Ureter (tissue), 1 donor: ENCODE measurements at places on chromosomes 6 and 20.

DNA sequence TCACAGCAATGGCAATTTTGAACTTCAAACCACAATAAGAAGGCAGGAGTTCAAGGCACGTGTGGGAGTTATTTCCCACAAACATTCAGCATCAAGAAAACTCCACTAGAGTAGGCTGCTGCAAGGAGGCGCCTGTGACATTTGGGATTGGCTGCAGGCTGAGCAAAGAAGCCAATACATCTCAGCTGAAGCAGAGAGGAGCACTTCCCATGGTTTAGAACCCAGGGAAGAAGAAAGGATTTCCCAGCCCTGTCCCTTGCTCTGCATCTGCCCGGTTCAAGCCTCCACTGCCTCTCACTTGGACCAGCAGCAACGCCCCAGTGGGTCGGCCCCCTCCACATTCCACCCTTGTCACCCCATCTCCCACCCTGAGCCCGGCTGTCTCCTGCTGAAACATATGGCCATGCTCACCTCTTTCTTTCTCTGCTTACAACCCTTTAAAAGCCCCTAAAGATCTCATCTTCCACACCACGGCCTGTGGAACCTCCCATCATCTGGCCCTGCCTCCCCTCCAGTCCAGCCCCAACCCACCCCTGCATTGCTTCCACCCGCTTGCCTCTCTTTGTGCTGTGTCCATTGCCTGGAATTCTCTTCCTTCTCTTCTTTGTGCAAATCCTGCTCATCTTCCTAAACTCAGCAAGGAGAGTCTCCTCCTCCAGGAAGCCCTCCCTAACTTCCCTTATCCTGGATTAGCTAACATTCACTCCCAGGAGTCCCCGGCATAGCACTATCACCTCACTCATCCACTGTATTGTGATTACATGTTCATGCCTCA, 128.3 kb downstream of the ANKRD60 start:
- no peak for DNase-seq

DNA sequence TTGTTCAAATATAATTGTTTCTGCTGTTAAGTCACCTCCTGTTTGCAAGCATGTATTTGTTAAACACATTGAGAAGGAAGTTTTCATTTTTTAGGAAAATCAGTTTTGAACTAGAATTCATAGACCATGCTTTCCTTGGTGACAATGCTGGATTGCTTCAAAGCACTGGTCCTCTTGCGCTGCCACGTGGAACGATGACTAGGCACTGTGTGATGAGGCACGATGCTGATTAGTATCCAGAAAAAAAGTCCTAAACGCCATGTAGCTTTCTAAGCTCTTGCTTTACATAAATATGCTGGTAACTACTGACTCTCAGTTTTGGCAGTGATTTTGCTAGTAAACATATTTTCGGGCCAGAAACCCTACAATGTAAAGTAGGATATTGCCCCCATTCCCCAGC, 11.1 kb upstream of the EXOC2 start:
- no peak for DNase-seq

GRCh38 chr20:43570496-43570895, 11.7 kb downstream of the SGK2 start:
- no peak for DNase-seq

DNA sequence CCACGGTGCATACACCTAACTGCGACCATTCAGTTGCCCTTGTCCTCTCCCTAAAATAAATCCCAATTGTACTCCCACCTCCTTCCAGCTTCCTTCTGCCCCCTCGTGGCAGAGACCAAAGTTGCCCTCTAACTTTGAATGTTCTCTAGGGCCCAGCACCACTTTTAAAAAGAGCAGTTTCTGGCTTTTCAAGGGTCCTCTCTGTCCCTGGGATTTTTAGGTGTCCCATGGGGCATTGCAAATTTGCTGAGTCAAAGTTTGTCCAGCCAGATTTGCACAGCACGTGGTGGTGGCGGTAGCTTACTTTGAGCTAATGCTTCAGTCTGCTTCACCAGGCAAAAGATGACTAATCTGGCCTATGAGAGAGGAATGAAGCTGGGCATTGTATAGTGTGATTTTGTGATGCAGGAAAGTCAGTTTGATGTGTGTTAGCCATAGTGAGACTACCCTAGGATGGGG, 100.2 kb downstream of the PERP start:
- DNase-seq: no peak

DNA sequence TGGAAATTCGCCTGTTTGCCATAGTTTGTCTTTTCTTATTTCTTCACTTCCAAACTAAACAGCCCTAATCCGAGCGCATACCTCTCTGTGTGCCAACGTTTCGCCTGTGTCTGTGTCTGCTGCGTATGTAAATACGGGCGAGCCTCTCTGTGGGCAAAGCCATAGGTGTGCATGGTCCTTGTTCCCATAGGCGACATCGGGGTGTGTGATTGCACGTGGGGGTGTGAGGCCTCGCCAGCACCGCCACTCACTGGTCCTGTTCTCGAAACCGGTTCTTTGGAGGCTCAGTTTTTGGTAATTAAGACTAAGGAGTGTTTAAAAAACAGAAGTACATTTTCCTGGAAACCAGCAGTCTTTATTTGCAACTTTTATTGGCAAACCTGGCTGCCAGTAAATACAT, 6.0 kb upstream of the FOXC1 start:
- no peak for DNase-seq

GRCh38 chr6:111829998-111830397, 43.3 kb downstream of the FYN start:
- DNase-seq: no peak

DNA sequence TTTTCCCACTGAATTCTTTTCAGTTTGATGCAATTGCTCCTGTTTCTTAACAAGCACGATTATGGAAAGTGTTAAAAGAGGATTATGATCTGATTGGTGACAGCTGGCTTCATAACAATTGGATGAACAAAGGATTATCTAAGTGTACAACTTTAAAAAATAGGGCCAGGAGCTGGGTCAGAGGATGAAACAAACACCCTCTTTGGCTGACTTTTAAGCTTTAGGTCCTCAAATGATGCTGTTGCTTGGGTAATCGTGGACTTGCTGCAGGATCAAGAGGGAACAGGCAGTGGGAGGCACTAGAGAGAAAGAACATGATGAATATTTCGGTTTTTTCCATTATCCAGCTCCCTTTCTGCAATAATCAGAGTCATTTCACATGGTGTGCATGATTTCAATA, 35.5 kb upstream of the TMX4 start:
- no peak for DNase-seq

GRCh38 chr6:148854992-148855391, 108.2 kb downstream of the UST start:
- no peak for DNase-seq

GRCh38 chr6:155782320-155782731, 326.7 kb upstream of the NOX3 start:
- peak; percentile 45 for DNase-seq

- no peak for DNase-seq
Observed at GRCh38 chr6:131125431-131125830, 9.8 kb upstream of the AKAP7 start.

DNA sequence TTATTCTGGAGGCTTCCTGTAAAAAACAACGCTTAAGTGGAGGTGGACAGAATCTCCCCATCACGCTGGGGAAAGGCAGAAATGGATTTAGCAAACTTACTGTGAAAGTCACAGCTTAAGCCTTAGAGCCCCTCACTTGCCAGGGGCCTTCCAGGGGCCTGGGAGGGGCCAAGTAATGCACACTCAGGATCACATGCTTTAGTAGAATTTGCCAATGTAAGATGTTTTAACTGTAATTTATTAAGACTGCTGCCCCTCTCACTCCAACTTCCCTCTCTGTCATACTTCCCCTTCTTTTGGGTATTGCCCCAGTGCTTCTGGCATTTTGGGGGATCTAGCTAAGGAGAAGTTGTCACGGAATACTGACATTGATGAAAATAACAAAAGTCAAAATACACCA, 12.6 kb upstream of the ADA start:
- DNase-seq: no peak

DNA sequence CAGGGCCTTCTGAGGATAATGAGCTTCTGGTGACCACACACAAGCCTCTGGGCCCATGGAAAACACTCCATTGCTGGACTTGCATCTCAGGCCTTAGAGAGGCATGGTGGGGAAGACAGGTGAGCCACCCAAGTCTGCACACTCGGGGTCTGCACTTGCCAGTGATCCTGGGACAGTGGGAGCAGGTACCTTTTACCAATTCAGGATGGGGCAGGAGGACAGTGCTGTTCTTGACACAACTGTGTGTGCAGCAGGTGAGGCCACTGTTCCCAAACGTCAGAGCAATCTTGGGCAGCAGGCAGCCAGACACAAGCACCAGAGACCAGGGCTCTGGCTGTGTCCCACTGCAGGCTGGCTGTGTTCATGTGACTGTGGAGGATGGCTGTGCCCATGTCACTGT, 221.3 kb downstream of the ERMARD start:
- DNase-seq: no peak

DNA sequence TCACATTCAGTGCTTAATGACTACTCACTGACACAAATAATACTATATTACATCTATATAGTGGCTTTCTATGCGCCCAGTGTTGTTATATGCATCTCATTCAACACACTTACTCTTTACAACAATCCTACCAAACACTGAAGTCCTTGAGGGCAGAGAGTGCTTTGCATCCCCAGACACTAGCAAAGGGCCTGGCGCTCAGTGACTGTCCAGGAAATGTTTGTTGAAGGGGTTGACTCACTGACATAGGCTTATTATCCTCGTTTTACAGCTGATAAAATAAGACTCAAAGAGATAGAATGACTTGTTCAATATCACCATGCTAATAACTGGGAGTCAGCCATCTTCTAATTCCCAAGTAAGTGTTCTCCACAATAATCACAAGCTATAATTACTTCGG, 163.3 kb downstream of the ARHGAP18 start:
- no peak for DNase-seq

DNA sequence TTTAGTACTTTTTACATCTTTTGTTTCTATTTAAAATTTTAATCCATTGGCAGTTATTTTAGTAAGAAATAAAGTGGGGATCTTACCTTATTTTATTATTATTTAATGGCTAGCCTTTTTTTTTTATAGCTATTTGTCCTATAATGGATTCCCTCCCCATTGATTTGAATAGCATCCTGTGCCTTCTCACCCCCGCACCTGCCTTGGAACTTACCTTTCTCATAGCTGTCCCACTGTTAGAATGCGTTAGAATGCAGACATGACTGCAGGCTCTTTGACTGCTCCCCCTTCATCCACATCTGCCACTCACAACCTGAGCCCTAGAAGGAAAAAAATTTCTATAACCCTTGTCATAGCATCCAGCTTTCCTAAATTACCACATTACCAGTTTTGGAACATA, 9.1 kb downstream of the PKIB start:
- DNase-seq: no peak

GRCh38 chr6:147222160-147222838, 18.1 kb downstream of the STXBP5 start:
- no peak for DNase-seq

DNA sequence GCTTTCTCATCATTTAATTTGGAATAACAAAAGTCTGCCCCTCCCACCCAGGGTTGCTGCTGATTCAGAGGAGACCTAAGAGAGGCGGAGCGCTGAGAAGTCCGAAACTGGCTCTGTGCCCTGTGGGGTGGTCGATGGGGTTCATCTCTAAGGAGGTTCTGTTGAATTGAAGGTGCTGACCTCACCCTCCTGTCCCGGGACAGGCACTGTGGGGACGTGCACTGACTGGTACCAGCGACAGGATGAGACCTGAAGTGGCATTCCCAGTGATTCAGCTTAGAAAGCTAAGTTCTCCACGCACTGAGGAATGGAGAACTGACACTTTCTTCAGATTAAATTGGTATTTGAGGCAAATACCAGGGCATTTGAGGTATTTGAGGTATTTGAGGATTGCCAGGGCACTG, 1.3 kb downstream of the GUCA1B start:
- no peak for DNase-seq

DNA sequence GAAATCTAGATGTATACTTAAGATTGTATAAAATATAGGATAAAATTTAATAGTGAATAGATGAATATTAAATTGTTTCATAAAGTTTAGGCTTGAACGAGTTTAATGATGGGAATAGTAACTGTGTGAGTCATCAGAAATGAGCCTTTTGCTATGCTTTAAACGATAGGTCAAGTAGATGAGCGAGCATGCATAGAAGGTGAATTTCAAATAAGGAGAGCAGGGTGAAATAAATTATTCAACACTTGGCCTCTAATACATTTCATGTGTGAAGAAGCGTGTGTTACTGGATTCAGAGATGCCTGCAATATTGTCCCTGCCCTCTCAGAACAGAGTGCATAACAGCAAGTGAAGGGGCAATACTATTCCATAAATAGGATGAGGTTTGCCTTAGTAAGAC, 74.4 kb upstream of the EYA4 start:
- DNase-seq: no peak

DNA sequence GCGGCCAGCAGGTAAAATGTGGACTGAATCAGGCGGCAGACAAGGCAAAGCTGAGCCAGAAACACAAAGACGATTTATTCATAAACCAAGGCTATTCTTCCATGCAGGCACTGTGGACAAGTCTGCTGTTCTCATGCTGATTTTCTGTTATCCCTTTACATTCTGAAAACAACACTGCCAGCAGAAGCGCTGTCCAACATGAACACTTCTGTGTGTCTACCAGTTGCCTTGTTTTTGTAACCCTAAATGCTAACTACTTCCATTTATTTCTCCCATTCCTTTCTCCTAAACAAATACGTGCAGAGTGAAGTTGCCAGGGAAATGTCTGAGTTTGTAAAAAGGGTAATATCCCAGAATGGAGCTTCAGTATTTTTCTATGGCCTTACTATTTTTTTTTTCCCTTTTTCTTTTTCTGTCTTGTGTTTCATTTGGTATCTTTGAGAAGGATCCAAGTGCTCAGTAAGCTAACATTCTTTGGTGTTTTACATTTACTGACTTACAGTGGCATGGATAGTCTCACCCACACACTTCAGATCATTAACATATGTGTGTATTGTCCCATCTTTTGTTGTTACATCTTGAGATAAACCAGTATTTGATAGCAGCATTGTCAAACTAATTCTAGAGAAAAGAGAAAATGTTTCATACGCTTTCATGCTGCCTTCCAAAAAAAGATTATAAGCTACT, 1308.9 kb upstream of the MAP3K7 start:
- no peak for DNase-seq

DNA sequence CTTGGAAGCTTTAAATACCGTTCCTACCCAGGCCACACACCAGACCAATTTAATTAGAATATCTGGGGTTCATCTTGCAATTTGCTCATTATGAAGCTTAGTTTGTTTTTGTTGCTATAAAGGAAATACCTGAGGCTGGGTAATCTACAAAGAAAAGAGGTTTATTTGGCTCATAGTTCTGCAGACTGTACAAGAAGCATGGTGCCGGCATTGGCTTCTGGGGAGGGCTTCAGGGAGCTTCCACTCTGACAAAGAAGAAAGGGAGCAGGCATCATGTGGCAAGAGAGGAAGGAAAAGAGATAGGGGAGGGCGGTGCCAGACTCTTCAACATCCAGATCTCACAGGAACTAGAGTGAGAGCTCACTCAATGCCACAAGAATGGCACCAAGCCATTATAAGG, 73.6 kb downstream of the RNF182 start:
- no peak for DNase-seq

- DNase-seq: no peak
Observed at GRCh38 chr6:167112421-167112820, 10.5 kb upstream of the CCR6 start.
